ENCODE measurements at places on chromosomes 5 and 9.

- no peak for DNase-seq
These were observed 170.3 kb downstream of the ERCC6L2 start for GRCh38 chr9:96045811-96046210.

DNA sequence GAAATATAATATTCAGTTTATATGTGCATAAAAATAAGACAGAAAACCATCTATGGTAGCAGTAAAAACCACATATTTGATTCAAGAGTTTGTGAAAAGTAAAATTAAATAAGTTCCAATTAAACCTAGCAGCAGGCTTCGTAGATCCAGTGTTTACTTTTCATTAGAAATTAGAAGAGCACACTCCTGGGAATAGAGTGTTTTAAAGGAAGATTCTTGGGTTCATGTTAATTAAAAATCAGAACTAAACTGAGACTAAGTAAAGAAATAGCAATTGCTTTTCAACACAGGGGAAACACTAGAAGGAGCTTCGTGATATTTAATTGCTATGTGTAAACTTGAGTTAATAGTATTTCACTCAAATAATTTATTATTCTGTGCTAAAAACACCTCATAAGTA lies 1097.8 kb upstream of the CDH18 start:
- DNase-seq, result no peak

- no peak for DNase-seq
These were observed 820.7 kb upstream of the TYRP1 start for GRCh38 chr9:11872471-11872870.

DNA sequence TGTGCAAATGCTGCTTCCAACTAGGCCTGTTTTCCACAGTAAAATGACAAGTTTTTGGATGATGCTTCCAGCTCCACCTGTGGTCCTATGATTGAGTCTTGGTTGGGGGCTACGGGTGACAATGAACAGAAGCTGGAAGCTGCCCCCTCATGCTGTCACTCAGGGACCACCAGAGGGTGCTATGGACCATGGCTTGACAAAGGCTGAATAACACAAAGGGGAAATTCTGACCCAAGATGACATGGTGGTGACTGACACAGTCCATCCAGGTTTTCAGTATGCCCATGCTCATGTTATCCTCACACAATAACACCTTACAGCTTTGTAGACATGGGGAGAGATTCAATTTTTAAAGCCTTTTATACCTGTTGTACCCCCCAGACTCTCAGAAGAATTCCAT lies 23.9 kb upstream of the SAP30L start:
- DNase-seq, result no peak

DNA sequence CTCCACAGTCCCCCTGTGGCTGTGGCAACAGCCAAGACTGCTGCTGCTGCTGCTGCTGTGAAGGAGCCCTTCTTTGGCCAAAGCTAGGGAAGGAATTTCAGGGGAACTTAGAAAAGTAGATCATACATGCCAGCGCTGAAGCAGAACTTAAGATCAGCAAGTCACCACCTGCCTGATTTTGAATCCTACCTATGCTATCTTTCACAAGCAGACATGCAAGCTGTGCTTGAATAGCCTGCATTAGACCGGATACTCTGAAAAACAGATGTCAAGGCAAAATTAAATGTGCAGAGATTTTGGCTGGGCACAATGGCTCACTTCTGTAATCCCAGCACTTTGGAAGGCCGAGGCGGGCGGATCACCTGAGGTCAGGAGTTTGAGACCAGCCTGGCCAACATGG lies 99.3 kb upstream of the ZNF366 start:
- DNase-seq, result no peak

GRCh38 chr5:156715287-156715686 lies 134.8 kb upstream of the PPP1R2B start:
- no peak for DNase-seq

- no peak for DNase-seq
These were observed 116.5 kb downstream of the PIK3R1 start for GRCh38 chr5:68332080-68332451.

GRCh38 chr9:130054325-130054786 lies 650 bp downstream of the GPR107 start:
- DNase-seq, result no peak

DNA sequence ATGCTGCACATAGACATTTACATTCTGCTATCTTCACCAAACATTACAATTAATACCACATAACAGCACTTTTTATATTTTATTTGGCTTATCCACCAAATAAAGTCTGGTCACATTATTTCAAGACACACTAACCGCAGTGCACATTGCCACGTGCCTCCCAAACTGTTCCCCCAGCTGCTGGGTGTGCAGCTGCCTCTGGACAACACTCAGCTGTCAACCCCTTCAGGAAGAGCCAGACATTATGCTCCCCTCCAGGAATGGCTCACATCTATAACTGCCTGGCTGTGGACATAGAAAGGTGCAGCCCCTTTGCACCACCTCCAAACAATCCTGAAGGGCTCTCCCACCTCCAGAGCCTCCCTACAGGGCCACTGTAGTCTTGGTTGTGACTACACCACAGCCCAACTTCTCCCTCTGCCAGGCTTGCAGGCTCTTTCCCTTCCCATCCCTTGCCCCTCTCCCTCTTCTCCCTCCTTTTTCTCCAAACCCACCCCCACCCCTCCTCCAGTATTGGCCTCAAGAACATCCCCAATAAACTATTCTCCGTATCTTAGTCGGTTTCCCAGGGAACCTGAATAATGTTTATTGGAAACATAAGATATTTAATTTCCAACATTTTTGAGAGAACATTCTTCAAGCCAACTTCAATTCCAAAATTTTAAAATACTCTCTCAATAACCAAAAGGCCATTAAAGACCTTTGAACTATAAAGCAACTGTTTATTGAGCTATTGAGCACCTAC lies 372.3 kb downstream of the CTNND2 start:
- no peak for DNase-seq

DNA sequence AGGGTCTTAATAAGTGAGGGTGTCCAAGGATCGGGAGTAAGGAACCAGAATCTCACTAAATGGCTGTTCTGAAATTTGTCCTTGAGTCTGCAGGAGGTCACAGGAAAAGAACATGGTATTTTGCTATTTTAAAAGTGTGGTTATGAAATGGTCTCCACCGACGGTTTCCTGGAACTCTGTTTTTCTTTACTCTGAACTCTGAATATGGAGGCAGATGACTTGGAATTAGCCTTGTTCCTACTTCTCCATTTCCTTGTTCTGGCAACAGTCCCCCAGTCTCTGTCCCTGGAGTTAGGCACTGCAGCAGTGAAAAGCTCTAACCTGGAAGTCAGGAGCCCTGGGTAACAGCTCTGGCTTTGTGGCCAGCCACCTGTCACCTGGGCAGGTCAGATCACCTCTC lies 46.6 kb upstream of the C5orf58 start:
- no peak for DNase-seq

- peak; percentile 51 for DNase-seq
These were observed 839 bp downstream of the GABRG2 start for GRCh38 chr5:162068412-162068811.

DNA sequence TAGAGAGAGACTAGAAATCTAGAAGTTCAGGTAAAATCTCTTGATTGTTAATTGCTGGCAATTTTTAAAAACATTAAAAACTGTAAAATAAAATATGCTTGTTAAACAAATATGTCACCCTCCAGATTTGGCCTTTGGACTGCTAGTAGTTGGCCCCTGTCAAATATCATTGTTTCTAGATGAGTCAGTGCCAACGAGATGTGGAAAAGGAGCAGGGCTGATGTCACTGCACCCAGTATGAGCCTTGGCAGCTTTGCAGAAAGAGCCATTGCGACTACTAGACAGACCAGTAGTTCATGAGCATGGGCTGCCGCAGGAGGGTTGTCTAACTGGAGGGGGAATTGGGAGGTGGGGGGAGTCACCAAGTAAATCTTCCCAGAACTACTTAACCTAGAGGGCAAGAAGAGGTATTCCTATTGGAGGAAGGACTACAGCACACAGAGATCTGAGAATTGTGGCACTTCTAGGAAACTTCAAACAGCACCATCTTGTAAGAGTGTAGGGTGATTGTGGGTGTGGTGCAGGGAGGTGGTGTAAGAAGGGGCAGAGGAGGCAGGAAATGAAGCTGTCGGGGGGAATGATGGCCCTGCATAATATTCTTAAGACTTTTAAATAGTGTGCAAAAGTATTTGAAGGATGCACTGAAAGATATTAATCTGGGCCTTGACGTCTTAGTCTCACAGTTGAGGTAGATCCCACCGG lies 7.1 kb upstream of the DOCK2 start:
- DNase-seq, result no peak

- DNase-seq, result peak; percentile 5
These were observed 12.6 kb upstream of the DNAJB5 start for GRCh38 chr9:34976992-34977391.

DNA sequence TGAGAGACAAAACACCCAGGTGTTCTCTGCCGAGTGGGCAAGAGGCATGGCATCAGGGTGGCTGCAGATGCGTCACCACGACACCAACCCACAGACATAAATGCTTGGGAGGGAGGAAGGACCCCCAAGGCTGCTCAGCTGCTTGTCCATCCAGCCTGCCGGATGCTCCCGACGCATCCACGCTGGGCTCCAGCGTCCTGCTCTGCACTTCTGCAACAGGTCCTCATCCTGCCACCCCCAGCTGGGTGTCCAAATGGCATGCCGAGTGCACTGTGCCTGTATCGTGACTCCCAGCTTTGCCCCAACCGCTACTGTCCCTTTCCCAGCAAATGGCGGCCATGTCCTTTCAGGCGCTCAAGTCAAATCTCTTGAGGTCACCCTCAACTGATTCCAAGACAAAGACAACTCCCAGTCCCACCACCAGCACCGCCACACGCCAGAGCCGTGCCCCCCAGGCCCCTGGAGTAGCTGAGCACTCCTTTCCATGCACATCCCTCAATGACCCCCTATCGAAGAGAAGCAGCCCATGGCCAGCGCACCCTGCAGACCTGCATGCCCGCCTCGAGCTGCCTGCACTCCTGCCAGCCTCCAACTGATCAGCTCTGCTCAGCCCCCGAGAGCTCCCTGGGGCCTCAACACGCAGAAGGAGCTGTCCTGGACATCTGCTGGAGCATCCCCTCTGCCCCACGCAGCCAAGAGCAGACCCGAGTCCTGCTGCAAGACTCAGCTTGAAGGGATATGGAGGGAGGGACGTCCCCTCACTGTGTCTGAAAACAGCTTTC lies 116.7 kb downstream of the ROR2 start:
- DNase-seq, result no peak

DNA sequence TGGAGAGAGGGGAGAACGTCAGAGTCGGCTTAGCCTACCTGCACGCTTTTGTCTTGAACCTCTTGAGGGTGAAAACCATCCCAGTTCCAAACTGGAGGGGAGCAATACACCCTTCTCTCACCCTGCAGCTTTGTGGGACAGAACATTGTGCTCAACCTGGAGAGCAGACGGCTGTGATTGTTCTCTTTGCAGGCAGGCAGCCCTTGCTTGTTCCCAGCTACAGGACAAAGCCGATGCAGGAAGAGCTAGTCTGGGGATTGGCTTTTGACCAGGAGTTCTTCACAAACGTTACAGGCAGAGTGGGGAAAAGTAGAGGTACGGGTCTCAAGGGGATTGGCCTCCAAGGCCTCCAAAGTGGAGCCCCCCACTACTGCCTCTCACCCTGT lies 33.9 kb upstream of the ARHGAP26 start:
- DNase-seq, result no peak

DNA sequence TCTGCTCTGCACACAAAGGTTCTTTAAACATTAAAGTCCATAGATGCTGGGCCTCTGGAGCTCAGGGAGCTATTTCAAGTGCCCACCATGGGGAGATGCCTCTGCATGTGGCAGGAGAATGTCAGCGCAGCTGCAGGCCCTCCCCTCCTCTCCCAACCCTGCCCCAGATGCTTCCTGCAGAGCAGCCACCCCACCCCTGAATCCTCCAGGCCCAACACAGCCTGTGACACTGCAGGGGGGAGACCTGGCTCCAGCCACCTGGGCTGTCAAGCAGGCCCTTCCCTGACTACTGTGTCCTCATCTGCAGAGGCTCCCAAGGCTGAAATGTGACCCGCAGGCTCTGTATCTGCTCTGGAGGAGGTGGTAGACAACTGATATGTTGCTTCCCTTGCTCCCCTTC lies 213.9 kb downstream of the GABBR2 start:
- no peak for DNase-seq

- no peak for DNase-seq
These were observed 26.3 kb downstream of the NMUR2 start for GRCh38 chr5:152378730-152379129.

DNA sequence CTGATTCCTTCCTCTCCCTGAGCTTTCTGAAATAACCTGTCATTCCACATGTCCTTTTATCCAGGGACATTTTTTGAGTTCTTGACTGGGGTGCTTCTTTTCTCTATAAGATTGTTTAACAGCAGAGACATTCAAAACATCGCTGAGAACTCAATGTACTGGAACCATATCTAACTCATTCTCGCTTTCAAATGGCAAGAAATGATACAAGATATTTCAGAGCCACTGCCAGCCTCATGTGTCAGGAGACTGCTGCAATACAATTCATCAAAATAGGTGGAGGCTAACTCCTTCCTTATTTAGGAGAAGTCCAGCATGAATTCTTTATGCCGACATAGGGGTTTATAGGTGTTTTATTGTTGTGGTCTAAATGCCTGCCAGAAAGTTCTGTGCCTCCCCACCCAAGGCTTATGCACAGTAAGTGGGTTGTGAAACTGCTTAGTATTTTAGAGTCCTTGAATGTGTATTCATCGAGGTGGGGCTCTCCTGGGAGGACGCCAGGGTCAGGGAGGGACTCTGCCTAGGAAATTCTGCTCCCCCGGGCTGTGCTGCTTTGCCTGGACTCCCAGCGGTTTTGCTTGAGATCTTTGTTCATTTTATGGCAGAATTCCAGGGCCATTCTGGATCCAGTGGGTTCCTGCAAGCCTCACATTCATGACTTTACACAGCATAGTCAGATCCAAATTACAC lies 53.9 kb downstream of the ZNF474 start:
- DNase-seq, result peak; percentile 91

GRCh38 chr9:38394416-38394815 lies 1.9 kb downstream of the ALDH1B1 start:
- DNase-seq, result no peak

DNA sequence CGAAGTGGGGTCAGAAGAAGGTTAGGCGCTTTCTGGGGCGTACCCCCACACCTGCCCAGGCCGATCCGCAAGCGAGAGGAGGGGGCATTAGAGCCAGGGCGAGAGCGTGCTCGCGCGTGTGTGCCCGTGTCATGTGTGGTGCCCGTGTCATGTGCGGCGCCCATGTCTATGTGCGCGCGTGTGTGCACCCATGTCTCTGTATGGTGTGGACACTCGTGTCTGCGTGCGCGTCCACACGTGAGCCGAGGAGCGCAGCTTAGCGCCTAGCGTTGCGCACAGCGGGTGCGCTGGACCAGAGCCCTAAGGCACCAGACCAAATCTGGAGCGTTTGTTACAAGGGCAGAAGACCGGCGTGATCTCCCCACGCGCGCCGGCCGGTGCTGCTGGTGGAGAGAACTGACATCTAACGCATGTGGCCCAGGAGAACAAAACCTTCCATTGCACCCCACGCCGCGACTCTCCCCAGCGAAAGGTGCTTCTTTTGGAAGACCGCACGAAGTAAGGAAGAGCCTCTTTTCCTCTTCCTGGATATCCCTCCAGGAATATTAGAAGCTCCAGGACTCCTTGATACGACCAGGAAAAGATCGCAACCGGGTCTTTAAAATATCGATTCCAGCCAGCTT lies 644 bp downstream of the NIM1K start:
- DNase-seq, result peak; percentile 52
